ENCODE measurements at places on chromosomes 2 and 18.
A peak's percentile ranks its signal among the peaks of the same experiment; 100 is the strongest.

DNA sequence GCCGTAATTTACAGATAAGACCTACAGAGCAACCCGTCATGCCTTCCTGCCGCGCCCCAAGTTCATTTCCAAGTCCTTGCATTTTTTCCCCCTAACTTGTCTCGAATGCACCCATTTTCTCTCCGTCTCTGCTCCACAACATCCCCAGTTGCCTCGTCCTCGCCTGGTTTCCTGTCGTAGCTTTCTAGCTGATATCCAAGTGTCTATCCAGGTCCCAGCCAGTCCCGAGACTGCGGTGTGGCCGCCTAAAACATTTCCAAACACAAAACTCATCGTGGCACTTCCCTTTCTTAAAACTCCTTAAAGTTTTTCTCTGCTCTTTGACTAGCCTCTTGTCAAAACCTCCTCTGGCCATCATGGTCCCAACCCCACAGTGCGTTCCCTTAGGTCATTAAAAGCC, 1.2 kb upstream of the BARD1 start:
- peak; percentile 16 for DNase-seq

DNA sequence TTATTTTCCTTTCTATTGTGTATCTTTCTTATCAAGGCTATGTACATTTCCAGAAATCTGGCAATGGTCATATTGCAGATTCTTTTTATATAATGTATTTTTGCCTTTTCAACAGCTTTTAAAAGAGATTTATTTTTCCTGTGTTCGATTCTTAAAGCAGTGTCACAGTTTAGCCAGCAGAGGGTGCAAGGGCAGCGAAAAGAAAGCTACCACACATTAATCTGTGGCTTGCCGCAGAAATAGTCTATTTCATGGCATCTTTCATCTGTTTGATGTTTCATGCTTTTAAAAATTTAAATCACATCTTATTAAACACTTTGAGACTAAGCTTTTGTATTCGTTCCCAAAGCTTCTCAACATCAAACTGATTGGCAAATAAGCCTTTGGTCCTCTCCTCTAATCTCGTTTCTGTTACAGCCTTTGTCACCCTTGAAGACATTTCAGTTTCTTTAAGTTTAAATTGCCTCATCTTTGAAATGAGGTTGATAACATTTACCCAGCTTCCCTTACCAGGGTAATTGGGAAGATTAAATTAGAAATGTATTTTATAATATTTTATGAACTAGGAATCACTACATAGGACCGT, 73.3 kb downstream of the PIK3C3 start:
- DNase-seq = peak; percentile 60

DNA sequence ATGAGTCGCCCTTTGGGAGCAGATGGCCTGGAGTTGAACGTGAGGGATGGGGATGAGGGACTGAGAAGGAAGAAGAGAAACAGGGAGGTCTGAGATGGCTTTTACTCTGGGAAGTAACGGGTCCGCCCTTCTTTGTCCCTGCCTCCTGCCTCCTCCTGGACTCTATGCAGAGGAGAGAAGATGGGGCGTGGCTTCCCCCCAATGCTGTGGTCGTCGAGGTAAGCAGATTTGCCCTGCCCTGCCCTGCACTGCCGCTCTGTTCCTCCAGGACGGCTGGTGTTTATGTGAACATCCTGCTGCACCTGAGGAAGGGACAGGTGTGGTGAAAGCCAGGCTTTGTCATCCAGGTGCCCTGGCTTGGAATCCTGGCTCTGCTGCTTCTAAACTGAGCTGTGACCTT, 13.5 kb upstream of the NTSR2 start:
- no peak for DNase-seq

- DNase-seq = peak; percentile 27
Observed at GRCh38 chr2:236875906-236876505, 209.7 kb upstream of the COPS8 start.

Data from cardiac fibroblast (primary cell).